ENCODE measurements at places on chromosomes 2 and 18.

GRCh38 chr2:158043181-158043948, 58.3 kb upstream of the UPP2 start:
- H3K27me3 ChIP-seq: peaks cover 6% of the 10 kb centered on the region
- H3K4me1 ChIP-seq: peaks cover 36% of the 10 kb centered on the region
- no peak for DNase-seq
- no peak overlapping the region for H3K27ac ChIP-seq
- no peak overlapping the region for H3K4me3 ChIP-seq

GRCh38 chr18:60746919-60747318, 374.3 kb upstream of the MC4R start:
- DNase-seq: no peak
- no peak overlapping the region for H3K4me3 ChIP-seq
- no peaks in the 10 kb centered on the region for H3K36me3 ChIP-seq
- no peaks in the 10 kb centered on the region for H3K27me3 ChIP-seq
- H3K4me1 ChIP-seq: no peaks in the 10 kb centered on the region

GRCh38 chr2:218880859-218881594, 375 bp downstream of the WNT10A start:
- no peaks in the 10 kb centered on the region for H3K36me3 ChIP-seq
- H3K27ac ChIP-seq: no peak overlapping the region
- peaks cover 94% of the 10 kb centered on the region for H3K27me3 ChIP-seq
- peak; percentile 25 for DNase-seq
- peaks cover 19% of the 10 kb centered on the region for H3K4me1 ChIP-seq

- H3K4me1 ChIP-seq: peaks cover 56% of the 10 kb centered on the region
- no peak overlapping the region for H3K27ac ChIP-seq
- no peak overlapping the region for H3K4me3 ChIP-seq
- H3K36me3 ChIP-seq: peaks cover 44% of the 10 kb centered on the region
- no peaks in the 10 kb centered on the region for H3K27me3 ChIP-seq
These were observed 5.4 kb downstream of the PDK1 start for GRCh38 chr2:172561270-172561669.

- no peaks in the 10 kb centered on the region for H3K36me3 ChIP-seq
- H3K4me3 ChIP-seq: no peak overlapping the region
- DNase-seq: peak; percentile 45
- peaks cover 6% of the 10 kb centered on the region for H3K27me3 ChIP-seq
- H3K4me1 ChIP-seq: peaks cover 29% of the 10 kb centered on the region
These were observed 15.2 kb downstream of the OTOF start for GRCh38 chr2:26462511-26463243.

- H3K27me3 ChIP-seq: no peaks in the 10 kb centered on the region
- no peaks in the 10 kb centered on the region for H3K36me3 ChIP-seq
- DNase-seq: no peak
- peaks cover 35% of the 10 kb centered on the region for H3K4me1 ChIP-seq
- H3K4me3 ChIP-seq: no peak overlapping the region
- H3K27ac ChIP-seq: no peak overlapping the region
These were observed 87.4 kb upstream of the KLF7 start for GRCh38 chr2:207252979-207253645.

DNA sequence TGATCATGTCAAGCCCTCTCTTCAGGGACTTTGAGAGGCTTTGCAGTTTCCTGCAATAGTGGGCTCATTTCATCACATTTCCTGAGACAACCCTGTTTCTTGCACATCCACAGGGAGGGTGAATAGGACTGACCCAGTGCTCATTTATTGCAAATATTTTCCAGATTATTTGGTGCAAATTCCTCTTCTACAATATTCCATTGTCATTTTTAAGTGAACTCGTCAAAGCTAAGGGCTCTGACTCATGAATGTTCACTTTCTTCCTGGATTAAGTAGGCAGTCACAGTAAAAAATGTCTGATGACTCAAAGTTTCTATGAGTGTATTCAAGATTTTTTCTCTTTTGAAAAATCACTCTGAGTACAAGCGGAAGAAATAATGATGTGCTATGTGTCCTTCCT, 225.5 kb upstream of the GALNT5 start:
- no peaks in the 10 kb centered on the region for H3K27me3 ChIP-seq
- H3K4me3 ChIP-seq: no peak overlapping the region
- DNase-seq: no peak
- no peaks in the 10 kb centered on the region for H3K4me1 ChIP-seq
- H3K27ac ChIP-seq: no peak overlapping the region
- H3K36me3 ChIP-seq: no peaks in the 10 kb centered on the region

GRCh38 chr2:134170700-134171099, 83.2 kb upstream of the MGAT5 start:
- H3K4me3 ChIP-seq: no peak overlapping the region
- H3K36me3 ChIP-seq: peaks cover 17% of the 10 kb centered on the region
- DNase-seq: no peak
- peaks cover 19% of the 10 kb centered on the region for H3K4me1 ChIP-seq
- H3K27me3 ChIP-seq: no peaks in the 10 kb centered on the region

DNA sequence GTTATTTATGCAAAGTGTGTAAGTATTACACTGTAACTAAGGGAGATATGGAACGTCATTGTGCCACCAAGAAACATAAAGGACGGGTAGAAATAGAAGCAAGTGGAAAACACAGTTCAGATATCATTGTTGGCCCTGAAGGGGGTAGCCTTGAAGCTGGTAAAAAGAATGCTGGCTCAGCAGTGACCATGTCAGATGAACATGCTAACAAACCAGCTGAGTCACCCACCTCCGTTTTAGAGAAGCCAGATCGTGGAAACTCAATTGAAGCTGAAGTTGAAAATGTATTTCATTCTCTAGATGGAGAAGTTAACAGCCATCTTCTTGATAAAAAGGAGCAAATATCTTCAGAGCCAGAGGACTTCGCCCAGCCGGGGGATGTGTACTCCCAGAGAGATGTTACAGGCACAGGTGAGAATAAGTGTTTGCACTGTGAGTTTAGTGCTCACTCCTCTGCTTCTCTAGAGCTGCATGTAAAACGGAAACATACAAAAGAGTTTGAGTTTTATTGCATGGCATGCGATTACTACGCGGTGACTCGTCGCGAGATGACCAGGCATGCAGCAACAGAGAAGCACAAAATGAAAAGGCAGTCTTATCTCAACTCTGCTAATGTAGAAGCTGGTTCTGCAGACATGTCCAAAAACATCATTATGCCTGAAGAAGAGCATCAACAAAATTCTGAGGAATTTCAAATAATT, 36.1 kb downstream of the ZNF407 start:
- DNase-seq: no peak
- peak overlapping the region; percentile 64 for H3K27ac ChIP-seq
- no peaks in the 10 kb centered on the region for H3K27me3 ChIP-seq

GRCh38 chr2:69735686-69736085, 6.2 kb upstream of the ANXA4 start:
- peaks cover 25% of the 10 kb centered on the region for H3K27me3 ChIP-seq
- DNase-seq: no peak
- no peak overlapping the region for H3K27ac ChIP-seq
- H3K36me3 ChIP-seq: no peaks in the 10 kb centered on the region

GRCh38 chr2:120707816-120708215, 27.9 kb upstream of the GLI2 start:
- peaks cover 92% of the 10 kb centered on the region for H3K27me3 ChIP-seq
- H3K27ac ChIP-seq: no peak overlapping the region
- H3K4me3 ChIP-seq: no peak overlapping the region

DNA sequence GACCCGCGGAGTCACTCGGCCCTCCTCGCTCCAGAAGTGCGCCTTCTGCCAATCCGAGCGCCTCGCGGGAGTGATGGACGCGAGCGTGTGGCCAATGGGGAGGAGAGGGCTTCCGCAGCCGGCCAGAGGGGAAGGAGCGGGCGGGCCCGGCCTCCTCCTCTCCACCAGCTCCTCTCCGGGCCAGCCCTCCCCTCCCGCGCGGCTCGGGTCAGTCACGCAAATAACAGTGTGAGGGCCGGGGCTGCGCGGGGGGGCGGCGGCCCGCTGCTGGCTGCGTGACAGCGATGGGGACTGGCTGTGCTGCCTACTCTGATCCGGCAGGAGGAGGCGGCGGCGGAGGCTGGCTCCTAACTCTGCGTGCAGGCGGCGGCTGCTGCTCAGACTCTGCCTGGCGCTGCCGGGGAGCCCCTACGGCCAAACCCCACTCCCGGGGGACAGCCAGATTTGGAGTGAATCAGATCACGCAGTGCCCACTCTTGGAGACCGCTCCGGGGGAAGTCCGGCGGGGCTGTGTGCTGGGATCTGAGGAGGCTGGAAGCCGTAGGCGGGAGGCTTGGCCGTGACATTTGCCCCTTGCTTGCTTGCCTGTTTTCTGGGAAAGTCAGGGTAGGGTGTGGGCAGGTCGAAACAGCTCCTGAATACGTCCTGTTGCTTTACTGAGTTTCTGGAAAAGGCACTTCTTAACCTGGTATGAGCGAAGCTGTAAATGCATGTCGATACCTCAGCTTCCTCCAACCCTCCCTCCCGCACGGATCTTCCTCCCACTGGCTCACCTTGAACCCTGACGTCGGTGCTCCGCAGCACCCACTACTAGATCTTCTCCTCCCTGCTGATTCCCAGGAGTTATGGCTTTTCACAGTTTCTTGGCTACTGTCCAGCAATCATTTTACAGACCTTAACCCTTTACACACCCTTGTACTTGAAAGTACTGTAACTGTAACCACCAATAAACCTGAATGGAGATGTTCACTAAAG, 97.9 kb upstream of the SERTAD2 start:
- peak overlapping the region; percentile 94 for H3K27ac ChIP-seq
- DNase-seq: no peak
- peak overlapping the region; percentile 96 for H3K4me3 ChIP-seq
- peaks cover 17% of the 10 kb centered on the region for H3K27me3 ChIP-seq

DNA sequence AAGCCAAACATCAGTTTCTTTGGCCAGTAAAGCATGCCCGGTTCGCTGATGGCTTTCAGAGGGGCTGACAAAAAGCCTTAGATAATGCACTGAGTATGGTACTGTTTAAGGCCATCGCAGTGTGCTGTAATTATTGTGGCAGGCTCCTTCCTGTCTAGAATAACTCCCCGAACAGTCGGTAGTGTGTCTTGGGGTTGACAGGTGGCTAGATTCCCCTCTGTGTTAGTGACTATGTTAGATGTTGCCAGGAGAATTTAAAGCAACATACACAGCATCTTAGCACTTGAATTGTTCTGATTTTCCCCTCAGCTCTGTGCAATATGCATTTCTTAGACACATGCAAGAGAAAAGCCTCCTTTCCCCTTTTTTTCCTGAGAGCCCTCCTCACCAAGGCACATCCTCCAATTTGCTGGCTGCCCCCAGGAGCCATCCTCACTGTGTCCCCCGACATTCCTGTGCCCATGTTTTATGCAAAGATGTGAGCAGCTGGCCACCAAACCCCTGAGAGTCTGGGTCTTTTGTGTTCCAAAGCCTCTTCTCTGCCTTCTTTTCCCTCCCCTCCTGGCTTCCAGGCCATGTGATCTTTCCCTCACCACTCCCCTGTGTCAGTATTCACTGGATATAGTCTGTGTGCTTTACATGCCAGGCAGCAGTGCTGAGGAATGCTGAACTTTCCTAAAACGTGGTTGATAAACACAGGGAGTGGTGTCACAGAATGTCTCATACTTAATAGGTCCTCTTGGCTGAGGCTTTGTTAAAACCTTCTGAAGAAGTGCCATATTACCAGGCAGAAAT, 331.5 kb downstream of the HRH4 start:
- peak overlapping the region; percentile 13 for H3K27ac ChIP-seq
- H3K36me3 ChIP-seq: peaks cover 19% of the 10 kb centered on the region
- peaks cover 25% of the 10 kb centered on the region for H3K4me1 ChIP-seq
- H3K4me3 ChIP-seq: peak overlapping the region; percentile 23
- no peaks in the 10 kb centered on the region for H3K27me3 ChIP-seq
- DNase-seq: no peak

- no peak overlapping the region for H3K27ac ChIP-seq
- no peak for DNase-seq
- H3K4me3 ChIP-seq: no peak overlapping the region
These were observed 204.1 kb downstream of the FAM210A start for GRCh38 chr18:13522256-13522655.

Data from nephron progenitor cell (in vitro differentiated cells).